ENCODE measurements at places on chromosomes 4 and X.

- H3K36me3 ChIP-seq, result peaks cover 31% of the 10 kb centered on the region
- peaks cover 16% of the 10 kb centered on the region for H3K27me3 ChIP-seq
- DNase-seq, result no peak
- no peak overlapping the region for H3K4me3 ChIP-seq
Observed at GRCh38 chrX:150773634-150774033, 80.4 kb downstream of the MTMR1 start.

DNA sequence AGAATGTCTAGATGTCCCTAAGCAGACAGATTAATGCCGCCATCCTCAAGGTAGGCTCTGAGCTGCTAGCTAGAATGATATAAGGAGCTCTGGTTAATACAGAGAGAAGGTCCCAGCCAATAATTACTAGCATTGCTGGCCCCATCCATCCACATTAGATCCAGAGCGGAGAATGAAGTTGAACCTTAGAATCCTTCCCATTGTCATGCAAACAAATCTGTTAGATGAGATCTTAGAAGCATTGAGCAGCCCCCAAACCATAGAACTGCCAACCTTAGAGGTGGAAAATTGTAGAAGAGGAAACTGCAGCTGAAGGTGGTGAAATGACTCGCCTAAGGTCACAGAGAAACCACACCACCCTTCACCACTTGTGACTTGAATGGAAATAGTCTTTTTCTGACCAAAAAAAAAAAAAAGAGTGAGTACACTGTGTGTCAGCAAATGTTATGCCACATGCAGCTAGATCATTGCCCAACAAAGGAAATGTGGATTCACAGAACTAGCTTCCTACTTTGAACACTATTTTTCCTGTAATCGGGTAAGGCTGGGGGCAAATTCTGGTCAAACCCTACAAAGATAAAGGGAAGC lies 162.1 kb downstream of the SMIM20 start:
- peak overlapping the region; percentile 69 for H3K27ac ChIP-seq
- no peaks in the 10 kb centered on the region for H3K27me3 ChIP-seq
- no peaks in the 10 kb centered on the region for H3K36me3 ChIP-seq
- peaks cover 20% of the 10 kb centered on the region for H3K4me1 ChIP-seq
- peak; percentile 79 for DNase-seq

DNA sequence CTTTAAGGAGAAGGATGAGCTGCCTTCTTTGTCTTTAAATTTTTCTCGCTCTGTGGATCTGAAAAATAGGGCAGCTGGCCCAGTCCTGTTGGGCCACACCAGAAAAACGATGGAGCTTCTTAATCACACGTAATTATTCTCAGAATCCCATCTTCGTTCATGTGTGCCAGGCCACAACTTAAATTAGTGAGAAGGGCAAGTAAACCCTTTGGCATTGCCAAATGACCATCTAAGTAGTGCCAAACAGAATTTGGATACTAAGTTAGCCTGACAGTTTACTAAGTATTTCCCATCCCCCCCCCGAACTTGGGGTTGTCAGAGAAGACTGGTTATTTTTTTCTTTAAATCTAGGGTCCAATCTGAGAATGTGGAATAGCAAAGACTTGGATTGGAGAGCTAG lies 62.0 kb downstream of the CASP3 start:
- no peak for DNase-seq
- H3K27me3 ChIP-seq, result no peaks in the 10 kb centered on the region
- no peak overlapping the region for H3K27ac ChIP-seq

- H3K27me3 ChIP-seq, result no peaks in the 10 kb centered on the region
- no peaks in the 10 kb centered on the region for H3K4me1 ChIP-seq
- H3K27ac ChIP-seq, result peak overlapping the region; percentile 11
- no peaks in the 10 kb centered on the region for H3K36me3 ChIP-seq
- DNase-seq, result peak; percentile 83
Observed at GRCh38 chr4:107631560-107631959, 88.5 kb downstream of the PAPSS1 start.

- H3K27ac ChIP-seq, result no peak overlapping the region
- H3K4me3 ChIP-seq, result no peak overlapping the region
- no peaks in the 10 kb centered on the region for H3K4me1 ChIP-seq
- DNase-seq, result no peak
Observed at GRCh38 chrX:14922437-14922836, 49.2 kb downstream of the MOSPD2 start.

- H3K27ac ChIP-seq, result no peak overlapping the region
- H3K4me1 ChIP-seq, result peaks cover 4% of the 10 kb centered on the region
- no peak overlapping the region for H3K4me3 ChIP-seq
- no peaks in the 10 kb centered on the region for H3K36me3 ChIP-seq
- H3K27me3 ChIP-seq, result no peaks in the 10 kb centered on the region
Observed at GRCh38 chr4:156781852-156782251, 189.7 kb downstream of the PDGFC start.

GRCh38 chr4:83180431-83180968 lies 66.0 kb upstream of the PLAC8 start:
- no peaks in the 10 kb centered on the region for H3K4me1 ChIP-seq
- H3K27ac ChIP-seq, result no peak overlapping the region
- no peaks in the 10 kb centered on the region for H3K27me3 ChIP-seq
- no peaks in the 10 kb centered on the region for H3K36me3 ChIP-seq

- peak; percentile 48 for DNase-seq
- peaks cover 12% of the 10 kb centered on the region for H3K27me3 ChIP-seq
- peak overlapping the region; percentile 17 for H3K27ac ChIP-seq
- H3K4me3 ChIP-seq, result no peak overlapping the region
- H3K4me1 ChIP-seq, result no peaks in the 10 kb centered on the region
- no peaks in the 10 kb centered on the region for H3K36me3 ChIP-seq
Observed at GRCh38 chrX:41692162-41692749, 3.5 kb downstream of the GPR34 start.

GRCh38 chr4:121567748-121568147 lies 129.0 kb downstream of the ANXA5 start:
- H3K27ac ChIP-seq, result no peak overlapping the region
- no peak overlapping the region for H3K4me3 ChIP-seq
- H3K4me1 ChIP-seq, result no peaks in the 10 kb centered on the region
- DNase-seq, result no peak
- no peaks in the 10 kb centered on the region for H3K27me3 ChIP-seq
